ENCODE measurements at places on chromosomes 2 and 18.

DNA sequence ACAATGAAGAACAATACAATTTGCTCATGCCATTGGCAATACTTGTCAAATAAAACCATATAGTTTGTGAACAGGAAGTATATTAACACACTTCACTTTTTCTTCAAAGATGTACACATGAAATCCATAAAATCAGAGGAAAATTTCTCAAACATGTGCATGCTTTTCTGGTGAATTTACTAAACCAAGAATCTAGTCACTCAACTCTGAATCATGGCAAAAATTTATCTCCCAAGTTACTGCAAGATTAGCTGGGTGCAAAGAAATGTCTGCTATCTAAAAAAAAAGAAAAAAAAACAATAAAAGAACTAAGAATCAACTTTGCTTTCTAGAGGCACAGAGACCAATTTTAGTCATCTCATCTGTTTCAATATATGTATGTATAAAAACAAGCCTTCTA, 419.2 kb downstream of the NR4A2 start:
- DNase-seq = no peak

DNA sequence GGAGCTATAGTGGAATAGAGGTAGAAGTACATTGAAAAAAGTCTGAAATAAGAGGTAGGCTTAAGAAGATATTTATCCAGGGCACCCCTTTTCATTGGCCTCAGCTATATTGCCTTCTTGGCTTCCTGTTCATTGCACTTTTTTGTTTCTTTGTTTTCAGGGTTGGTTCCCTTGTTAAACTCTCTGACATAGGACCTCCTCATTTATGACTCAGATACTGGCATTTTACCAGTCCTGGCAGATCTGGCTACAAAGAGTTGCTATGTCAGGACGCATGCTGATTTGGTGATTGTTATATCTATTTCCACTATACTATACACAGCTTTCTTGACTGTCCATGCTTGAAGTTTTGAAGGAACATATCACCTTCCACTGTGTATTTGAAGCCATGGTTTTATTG, 60.0 kb downstream of the GCA start:
- no peak for DNase-seq

DNA sequence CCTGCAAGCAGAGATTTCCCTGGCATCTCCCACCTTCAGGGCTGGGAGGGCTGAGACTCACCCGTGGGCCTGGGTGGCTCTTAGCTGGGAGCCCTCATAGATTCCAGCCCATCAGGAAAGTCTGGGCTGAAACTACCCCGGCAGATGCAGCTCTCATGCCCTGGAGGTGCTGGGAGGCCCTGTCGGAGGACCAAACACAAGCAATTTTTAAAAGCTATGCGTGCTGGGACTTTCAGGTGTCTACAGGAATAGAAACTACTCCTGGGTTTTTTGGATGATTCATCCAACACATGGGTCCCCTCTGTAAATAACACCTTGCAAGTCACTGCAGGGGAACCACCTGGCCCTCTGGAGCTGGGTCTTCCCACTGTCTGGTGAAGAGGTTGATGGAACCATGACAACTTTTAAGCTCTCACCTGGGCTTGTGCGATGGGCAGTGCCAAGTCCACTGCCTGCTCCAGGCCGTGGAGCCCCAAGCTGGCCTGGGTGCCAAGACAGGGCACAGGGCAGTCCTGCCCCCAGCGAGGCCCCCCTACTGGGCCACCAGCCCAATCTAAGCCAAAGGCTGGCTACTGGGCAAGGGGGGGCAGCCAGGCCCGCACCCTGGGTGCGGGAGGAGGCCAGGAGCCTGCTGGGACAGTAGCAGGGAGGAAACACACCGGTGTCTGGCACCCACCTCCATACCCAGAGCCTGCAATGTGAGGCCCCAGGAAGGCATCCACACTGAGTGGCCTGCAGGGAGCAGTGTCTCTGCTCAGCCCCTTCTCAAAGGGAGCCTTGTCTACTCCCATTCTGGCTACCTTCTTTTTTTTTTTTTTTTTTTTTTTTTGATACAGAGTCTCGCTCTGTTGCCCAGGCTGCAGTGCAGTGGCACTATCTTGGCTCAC, 1.1 kb upstream of the GPR55 start:
- DNase-seq = no peak

DNA sequence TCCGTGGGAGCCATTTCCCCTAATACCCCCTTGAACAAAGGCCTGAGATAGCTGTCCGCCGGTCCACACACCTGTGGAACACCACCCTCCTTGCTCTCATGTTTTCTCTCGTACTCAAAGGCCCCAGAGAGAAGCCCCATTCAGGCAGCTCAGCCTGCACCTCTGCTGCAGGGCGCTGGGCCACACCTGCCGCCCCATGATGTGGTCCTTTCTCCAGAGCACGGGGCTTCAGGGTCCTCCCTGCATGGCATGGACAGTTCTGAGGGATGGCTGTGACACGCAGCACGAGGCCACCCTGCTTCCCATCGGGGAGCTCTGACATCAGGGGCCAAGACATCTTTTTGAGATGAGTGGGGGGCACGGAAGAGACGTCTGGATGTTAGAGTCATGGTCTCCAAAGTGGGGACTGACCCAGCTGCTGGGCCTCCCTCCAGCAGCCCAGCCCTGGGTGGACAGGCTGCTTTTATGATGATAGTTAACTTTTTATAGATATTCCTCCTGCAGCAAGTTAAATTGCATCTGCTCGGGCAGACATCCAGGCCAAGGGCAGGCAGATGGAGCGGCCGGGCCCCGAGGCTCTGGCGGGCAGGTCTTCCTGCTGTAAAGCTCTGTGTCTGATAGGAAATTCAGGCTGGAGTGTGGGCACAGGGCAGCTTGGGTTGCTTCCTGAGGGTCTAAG, 56.7 kb downstream of the SDC1 start:
- DNase-seq = no peak

DNA sequence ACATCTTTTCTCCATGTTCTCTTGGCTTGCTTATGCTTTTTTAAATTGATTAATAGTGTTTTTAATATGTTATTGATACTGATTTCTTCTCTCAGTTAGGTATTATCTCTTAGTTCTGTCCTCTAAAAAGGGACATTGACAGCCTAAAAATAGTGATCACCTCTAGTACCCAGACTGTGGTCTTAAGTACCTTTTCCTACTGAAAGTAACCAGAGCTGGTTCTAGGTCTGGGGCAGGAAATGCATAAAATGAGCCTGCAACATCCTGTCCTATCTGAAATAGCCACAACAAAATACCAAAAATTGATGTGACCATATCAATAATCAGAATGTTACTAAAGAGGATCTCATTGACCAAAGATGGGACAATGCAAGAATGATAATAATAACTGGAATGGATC, 113.3 kb downstream of the DNAH6 start:
- no peak for DNase-seq

DNA sequence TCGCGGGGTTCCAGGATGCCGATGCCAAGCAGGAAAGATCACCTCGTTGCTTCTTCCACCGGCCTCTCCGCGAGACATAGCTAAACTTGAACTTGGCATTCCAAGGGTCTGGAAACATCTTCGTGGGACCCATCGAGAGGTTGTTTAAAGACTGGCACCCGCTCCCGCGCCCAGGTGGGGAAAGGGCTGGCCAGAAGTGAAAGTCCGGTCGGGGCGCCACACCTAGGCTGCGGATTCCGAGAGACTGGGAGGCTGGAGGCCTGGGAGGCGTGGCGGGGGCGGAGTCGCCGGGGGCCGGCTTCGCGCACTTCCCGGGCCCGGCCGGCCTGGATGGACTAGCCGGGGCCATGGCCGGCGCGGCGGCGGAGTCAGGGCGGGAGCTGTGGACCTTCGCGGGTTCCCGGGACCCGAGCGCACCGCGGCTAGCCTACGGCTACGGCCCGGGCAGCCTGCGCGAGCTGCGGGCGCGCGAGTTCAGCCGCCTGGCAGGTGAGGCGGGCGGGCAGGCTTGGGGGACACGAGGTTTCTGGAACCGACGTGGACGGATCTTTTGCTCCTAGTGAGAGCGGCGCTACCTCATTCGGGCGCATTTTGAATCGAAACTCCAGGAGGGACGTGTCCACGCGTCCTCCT, at the start of gene MOCOS:
TSS of gene MOCOS (plus strand) at position 305 of the 633 bp plus-strand sequence. CDS start at position 348, 43 bp downstream.
- DNase-seq = peak; percentile 16

- no peak for DNase-seq
These were observed 61.9 kb upstream of the CREB1 start for GRCh38 chr2:207467716-207468347.

- DNase-seq = peak; percentile 41
These were observed 10.3 kb upstream of the CHST10 start for GRCh38 chr2:100427627-100428258.

DNA sequence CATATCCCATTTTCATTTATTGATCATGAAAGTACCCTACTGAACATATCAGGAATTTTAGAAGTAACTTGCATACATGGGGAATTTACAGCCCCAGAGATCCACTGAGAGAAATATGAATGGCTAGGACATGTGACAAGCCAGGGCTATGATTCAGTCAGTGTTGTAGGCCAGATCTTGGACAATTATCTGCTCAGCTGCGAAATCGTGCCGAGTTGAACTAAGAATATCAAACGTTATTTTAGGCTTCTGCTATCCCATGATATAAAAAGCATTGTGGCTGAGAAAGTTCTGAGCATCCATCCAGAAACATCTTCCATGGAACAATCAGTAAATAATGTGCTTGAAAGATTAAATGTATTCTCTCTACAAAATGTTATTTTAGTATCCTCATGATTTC, 85.7 kb upstream of the UNC80 start:
- DNase-seq = no peak

- DNase-seq = no peak
These were observed 166.6 kb downstream of the PMAIP1 start for GRCh38 chr18:60066219-60066975.

GRCh38 chr2:177402096-177402495, 9.5 kb downstream of the AGPS start:
- no peak for DNase-seq

GRCh38 chr2:239229545-239230279, 171.1 kb downstream of the HDAC4 start:
- DNase-seq = no peak

DNA sequence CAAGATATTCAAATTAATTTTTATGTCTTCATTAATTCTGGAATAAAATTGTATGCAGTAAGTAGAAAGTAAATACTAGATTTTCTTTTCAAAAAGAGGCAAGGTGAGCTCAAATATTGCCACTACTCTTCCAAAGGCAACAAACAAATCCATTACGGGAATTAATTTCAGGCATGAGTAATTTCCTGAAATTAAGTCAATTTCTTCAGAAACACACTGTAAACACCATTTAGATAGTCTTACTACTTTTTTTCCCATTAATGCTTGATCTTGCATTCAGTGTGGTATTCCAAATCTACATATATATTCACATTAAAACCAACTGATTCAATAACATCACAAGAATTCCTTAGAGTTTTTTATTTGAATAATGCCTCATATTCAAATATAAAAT, 1274.0 kb upstream of the CRIM1 start:
- DNase-seq = no peak

DNA sequence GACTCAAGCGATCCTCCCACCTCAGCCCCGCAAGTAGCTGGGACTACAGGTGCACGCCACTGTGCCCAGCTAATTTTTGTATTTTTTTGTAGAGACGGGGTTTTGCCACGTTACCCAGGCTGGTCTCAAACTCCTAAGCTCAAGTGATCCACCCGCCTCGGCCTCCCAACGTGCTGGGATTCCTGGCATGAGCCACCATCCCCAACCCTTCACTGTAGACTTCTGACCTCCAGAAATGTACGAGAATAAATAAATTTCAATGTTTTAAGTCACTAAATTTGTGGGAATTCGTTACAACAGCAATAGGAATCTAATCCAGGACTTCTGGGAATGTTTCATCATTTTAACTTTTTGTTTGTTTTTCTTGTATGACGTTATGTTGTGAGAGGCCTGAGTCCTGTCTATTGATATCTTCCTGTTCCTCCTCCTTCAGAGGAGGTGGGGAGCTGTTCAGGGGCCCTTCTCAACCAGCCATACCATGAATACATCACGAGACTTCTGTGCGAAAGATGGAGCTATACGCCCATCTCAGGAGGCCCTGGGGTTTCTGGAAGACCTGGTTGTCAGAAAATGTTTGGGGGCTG, 40.0 kb downstream of the TEX44 start:
- DNase-seq = no peak

DNA sequence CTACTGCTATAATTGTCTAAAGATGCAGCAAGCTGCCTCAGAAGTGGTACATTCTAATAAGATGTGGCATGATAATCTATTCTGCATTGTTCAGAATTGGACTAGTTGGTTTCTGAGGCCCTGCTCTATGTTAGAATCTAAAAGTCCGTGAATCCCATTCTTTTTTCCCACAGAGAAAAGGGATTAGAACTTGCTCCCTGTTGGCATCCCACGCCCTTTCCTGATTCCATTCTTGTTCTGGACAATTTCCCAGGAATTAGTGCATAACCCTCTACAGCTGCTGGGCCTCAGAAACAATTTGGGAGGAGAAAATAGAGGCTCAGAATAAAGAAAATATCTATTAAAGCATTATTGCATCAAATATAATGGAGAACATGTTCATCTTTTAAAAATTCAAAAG, 282.7 kb downstream of the NRXN1 start:
- DNase-seq = no peak

- no peak for DNase-seq
These were observed 35.1 kb downstream of the SH2D6 start for GRCh38 chr2:85453571-85453970.

GRCh38 chr18:74579496-74580065, 18.1 kb upstream of the ZNF407 start:
- no peak for DNase-seq

DNA sequence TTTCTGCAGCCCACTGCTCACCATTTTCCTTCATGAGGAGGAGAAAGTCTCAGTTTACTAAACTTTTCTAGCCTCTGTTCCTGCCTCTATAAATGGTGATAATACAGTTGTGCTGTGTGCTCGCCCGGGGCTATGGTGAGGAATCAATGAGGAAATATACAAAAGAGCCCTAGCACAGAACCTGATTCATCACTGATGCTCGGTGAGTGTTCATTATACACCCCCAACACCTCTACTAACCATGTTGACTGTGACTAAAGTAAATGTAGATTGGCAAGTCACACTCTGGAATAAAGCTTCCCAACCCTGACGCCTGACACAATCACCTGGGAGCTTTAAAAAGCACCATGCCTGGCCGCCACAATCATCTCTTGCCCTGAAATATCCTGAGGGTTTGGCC, 118.8 kb upstream of the CYP1B1 start:
- DNase-seq = no peak

GRCh38 chr18:62558015-62558663, 35.3 kb downstream of the ZCCHC2 start:
- no peak for DNase-seq

GRCh38 chr2:29459445-29460179, 344.4 kb downstream of the CLIP4 start:
- no peak for DNase-seq

GRCh38 chr18:67359873-67360838, 156.4 kb downstream of the DSEL start:
- no peak for DNase-seq

Measured in CD4-positive, alpha-beta T cell treated with Interferon gamma for 1 hour (primary cell).